Fibroblast of lung (primary cell): ENCODE measurements at places on chromosomes 6 and 20. TPM values are rescaled to one million over a fixed set of nuclear protein-coding genes. Genes with fewer than 3 reads are reported as not detected.

SYNE1 gene
- total RNA-seq, result 125 and 219 TPM in 2 replicates

DNA sequence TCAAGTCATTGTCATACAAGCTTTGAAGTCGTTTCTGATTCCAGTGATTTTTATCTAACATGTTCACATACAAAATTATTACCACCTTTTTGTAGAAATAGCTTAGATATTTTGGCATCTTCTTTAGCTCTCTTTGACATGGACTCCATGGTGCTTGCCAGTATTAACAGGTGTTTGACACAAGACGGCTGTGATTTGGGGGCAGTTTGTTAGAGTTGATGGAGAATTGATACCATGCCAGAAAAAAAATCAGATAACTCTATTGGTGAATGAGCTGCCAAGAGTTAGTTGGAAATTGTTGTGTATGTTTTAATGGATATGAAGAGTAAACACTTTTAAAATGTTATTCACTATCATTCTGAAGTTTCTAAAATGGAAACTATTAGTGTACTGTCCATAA is 146.6 kb upstream of the LAMP5 start:
- DNase-seq, result no peak

DNA sequence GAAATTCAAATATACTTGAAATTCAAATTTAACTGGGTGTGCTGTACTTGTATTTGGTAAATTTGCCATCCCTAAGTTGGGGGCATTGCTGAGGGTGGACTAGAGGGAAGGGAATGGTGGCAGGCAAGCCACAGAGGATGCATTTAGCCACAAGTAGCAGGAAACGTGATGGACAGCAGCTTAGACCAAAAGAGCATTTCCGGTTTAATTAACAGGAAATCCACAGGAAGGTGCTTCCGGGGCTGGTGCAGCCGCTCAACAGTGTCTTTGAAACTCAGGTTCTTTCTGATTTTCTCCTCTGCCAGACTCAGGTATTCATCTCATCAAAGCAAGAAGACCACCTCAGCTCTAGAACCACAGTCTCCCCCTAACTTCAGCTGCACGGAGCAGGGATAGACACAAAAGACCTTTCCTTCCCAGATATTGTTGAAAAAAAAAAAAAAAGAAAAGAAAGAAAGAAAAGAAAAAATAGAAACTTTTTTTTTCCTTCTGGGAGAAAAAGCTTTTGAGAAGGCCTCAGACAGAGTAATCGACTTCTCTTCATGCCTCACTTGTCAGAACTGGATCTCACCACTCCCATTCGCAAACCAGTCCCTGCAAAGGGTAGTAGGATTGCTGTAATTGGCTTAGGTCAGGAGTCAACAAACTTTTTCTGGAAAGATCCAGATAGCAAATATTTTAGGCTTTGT is 8.0 kb upstream of the BCAS1 start:
- DNase-seq, result no peak

SIRPB2 gene
- total RNA-seq, result not detected in 2 replicates

- no peak for DNase-seq
Observed at GRCh38 chr6:14277405-14277930, 159.9 kb downstream of the CD83 start.

DNA sequence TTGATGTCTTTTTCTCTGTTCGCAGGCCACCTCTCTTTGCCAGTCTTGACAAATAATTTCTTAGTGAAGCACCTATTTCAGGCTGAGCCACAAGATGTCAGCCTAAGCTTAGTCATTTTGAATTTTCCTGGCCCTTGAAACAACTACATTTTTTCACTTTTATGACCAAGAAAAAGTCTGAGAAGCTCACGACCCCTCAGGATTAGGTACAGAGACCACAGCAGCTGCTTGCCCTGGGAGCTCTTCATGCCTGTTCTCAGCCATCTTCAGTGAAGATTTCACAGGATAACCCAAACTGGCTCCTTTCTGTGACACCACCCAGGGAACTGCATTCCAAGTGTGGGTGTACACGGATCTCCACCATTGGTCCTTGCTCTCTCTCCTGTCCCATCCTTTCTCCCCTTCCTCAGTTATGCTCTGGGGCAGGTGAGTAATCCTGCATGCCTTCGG is 38.4 kb upstream of the SPTLC3 start:
- DNase-seq, result peak; percentile 74

GRCh38 chr20:8121666-8122065 is 10.4 kb upstream of the PLCB1 start:
- no peak for DNase-seq

HLA-DQA1 gene
- 0.26 TPM in 1 of 2 replicates, not detected in the other for total RNA-seq

DNA sequence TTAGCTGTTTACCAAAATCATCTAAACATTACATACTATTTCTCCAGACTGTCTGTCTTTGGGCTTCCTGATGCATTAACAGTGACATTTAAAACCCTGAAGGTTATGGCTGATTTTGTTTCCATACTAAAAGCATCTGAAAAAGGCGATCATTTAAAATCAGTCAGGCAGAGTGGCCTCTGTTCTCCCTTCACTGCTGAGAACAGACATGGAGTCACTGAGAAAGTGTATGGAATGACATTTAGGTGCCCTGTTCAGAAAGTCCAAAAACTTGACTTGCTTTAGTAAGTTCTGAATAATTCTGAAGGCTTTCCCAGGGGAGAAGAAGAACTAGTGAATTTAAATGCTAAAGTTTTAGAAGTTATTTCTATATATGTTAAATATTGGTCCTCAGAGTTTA is 83.0 kb downstream of the MAP7 start:
- no peak for DNase-seq
